ENCODE measurements at places on chromosomes 3 and 15.

- no peak for DNase-seq
Measured at GRCh38 chr15:101578443-101578894, 73.7 kb downstream of the TM2D3 start.

- DNase-seq = no peak
Measured at GRCh38 chr3:196686436-196686835, 25.6 kb downstream of the CEP19 start.

GRCh38 chr3:33419948-33420347, 20.3 kb downstream of the UBP1 start:
- DNase-seq = no peak

- no peak for DNase-seq
Measured at GRCh38 chr3:195896361-195897080, 11.8 kb downstream of the TNK2 start.

GRCh38 chr3:141105828-141106628, 54.9 kb downstream of the SPSB4 start:
- DNase-seq = peak; percentile 42

DNA sequence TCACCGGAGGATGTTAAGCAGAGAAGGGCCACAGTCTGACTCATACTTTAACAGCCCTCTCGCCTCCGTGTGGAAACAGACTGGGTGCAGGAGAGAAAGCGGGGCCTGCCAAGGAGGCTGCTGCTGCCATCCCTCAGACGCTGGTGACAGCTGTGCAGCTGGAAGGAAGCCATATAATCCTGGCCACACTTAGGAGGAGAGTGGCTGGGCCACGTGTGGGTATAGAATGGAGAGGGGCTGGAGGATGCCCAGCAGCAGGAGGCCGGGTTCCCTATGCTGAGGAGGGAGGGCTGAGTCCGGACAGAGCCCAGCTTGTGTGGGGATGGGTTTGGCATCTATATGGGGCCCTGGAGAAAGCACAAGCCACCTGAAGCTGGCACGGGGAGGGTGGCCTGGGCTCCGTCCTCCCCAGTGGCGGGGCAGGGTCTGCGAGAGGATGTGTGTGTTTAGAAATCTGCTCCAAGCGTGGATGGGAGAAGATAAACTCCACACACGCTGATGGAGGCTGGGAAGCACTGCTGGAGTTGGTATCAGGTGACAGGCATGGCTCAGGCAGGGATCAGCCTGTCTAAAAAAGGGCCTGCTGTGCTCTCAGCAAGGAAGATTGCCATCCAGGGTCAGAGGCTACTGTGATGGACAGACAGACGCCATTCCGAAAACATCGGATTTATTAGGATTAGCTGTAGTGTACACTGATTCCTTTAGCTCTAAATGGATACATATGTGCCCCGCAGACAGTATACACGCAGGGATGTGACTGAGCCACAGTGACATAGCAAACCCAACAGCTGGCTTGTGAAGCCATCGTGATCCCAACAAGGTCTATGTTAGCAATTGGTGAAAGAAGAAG, 15.9 kb downstream of the ABTB1 start:
- DNase-seq = no peak

- peak; percentile 34 for DNase-seq
Measured at GRCh38 chr3:69235882-69236281, 113.5 kb upstream of the LMOD3 start.

DNA sequence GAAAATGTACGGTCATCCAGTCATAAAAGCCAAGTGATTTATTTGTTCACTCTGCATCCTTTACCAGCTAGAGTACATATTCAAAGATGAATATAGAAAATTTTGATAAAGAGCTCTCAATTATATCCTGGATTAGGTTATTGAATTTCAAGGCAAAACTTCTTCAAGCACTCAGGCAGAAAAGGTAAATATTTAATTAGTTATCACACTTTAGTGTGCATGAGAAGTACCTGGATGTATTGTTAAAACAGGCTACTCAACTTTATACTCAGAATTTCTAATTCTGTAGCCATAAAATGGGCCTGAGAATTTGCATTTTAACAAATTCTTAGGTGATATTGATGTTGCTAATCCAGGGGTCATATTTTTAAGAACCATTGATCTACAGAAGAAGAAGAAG, 45.3 kb downstream of the ILDR1 start:
- DNase-seq = no peak

DNA sequence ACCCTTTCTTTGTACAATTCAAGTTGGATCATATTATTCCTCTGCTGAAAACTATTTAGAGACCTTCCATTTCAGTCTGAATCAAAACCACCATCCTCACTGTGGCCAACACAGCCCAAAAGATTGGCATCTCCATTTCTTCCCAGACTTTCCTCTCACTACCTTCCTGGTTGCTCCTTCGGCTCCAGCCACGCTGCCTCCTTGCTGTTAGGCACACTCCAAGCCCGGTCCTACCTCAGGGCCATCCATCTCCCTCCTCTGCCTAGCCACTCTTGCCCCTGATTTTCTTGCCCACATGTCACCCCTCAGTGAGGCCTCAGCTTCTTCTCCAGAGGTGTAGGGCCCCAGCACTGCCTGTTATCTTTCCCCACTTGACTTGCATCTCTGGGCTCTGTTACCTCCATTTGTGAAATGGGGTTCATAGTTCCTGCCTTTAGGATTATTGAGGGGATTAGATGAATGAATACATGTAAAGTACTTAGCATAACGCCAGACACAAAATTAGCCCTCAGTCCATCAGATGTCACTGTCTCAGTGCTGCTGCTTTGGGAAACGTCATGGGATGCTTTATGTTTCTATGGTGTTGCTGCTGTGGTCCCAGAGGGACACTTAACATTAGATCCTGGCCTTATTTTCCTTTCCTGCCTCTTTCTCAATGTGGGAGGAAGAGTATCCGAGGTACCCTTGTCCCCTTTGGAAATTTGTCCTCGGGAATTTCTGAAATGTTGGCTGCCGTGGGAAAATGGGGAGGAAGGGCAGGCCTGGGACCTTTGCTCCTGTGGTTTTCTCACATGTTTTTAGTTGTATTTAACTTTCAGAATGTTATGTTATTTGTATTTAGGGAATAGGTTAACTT, 31.3 kb downstream of the SNRK start:
- no peak for DNase-seq

DNA sequence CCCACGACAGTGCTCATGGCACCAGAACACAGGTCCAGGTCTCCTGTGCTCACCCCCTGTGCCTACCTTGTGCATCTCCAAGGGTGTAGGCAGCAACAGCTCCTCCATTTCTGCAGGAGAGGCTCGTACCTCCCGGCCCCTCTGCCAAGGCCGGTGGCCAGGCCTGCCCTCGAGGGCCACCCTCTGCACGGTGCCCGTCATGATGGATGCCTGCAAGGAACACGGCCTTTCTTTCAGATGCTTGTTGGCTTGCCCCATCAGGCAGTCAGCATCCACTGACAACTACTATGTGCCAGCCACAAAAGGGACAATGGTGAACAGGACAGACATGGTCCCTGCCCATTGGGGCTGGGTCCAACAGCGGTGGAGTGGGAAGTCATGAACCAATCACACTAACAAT, 43.8 kb downstream of the GRIP2 start:
- no peak for DNase-seq

GRCh38 chr3:40691452-40691861, 166.7 kb downstream of the ZNF621 start:
- DNase-seq = no peak

GRCh38 chr3:13318626-13319470, 101.3 kb downstream of the NUP210 start:
- no peak for DNase-seq

GRCh38 chr3:197136744-197137143, 107.1 kb upstream of the MELTF start:
- no peak for DNase-seq

GRCh38 chr3:23888617-23889228, 28.1 kb downstream of the NKIRAS1 start:
- DNase-seq = no peak

DNA sequence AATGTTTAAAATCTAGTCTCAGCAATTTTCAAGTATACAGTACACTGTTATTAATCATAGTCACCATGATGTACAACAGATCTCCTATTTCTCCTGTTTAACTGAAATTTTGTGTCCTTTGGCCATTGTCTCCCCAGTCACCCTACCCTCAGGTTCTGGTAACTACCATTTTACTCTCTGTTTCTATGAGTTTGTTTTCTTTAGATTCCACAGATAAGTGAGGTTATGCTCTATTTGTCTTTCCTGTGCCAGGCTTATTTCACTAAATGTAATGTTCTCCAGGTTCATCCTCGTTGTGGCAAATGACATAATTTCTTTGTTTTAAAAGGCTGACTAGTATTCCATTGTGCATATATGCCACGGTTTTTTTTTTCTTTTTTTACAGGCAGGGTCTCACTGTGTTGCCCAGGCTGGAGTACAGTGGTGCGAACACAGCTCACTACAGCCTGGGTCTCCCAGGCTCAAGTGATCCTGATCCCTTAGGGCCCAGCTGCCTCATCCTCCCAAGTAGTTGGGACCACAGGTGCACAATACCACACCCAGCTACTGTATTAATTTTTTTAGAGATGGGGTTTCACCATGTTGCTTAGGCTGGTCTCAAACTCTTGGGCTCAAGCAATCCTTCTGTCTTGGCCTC, 50.0 kb downstream of the RAB7A start:
- DNase-seq = no peak

DNA sequence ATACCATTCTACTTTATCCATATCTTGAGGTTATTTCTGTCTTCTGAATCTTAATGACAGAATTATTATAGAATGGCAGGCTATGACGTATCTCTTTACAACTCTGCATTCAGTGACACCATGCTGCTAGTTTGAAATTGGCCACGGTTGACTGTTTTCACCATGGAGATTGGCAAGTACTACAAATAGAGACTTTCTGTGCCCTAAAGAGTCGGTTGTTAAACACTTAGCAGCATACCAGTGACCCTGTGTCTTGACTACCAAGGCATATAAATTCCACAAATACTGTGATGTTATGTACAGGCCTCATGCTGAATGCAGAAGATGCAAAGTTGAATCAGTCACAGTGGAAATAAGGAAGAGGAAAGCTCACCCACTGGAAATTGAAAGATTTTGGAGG, 67.0 kb upstream of the CADPS start:
- DNase-seq = no peak

- DNase-seq = no peak
Measured at GRCh38 chr15:66849746-66850077, 147.7 kb downstream of the SMAD6 start.

DNA sequence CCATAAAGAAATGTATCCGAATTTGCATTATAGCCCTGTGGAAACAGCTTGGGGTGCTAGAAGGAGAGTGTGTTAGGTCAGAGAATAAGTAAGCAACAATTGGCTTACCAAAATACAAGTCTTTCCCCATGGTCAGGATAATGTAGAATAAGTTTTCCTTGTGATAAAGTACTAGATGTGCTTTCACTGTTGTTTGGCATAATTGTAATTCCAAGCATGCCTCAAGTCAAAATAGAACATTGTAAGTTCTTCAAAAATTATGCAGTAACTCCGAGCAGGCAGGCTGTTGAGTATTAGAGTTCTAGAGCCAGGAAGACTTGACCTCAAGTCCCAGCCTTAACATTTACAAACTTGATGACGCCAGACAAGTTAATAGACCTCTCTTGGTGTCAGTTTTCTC, 242.0 kb downstream of the TUSC7 start:
- DNase-seq = no peak

GRCh38 chr15:93024716-93025624, 64.0 kb downstream of the RGMA start:
- no peak for DNase-seq

- no peak for DNase-seq
Measured at GRCh38 chr3:170256597-170256996, 34.4 kb downstream of the PRKCI start.

DNA sequence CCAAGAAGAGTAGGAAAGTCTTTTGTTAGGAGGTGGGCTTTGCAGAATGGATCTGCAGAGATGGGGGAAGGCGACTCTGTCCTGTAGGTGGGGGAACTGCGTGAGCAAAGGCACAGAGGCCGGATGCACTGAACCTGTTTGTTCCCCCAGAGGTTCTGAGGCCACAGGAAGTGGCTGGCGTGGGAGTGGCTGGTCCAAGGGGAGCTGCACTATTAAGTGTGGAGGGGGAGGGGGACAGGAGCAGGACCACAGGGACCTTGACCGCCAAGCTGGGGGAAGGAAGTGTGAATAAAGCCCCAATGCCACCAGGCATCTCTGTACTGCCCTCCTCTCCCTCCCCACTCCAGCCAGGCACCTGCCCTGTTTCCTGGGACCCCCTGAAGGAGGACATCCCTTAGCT, 51.8 kb downstream of the CYP11A1 start:
- no peak for DNase-seq

- DNase-seq = peak; percentile 66
Measured at GRCh38 chr15:75198560-75199356, 2.9 kb upstream of the C15orf39 start.

DNA sequence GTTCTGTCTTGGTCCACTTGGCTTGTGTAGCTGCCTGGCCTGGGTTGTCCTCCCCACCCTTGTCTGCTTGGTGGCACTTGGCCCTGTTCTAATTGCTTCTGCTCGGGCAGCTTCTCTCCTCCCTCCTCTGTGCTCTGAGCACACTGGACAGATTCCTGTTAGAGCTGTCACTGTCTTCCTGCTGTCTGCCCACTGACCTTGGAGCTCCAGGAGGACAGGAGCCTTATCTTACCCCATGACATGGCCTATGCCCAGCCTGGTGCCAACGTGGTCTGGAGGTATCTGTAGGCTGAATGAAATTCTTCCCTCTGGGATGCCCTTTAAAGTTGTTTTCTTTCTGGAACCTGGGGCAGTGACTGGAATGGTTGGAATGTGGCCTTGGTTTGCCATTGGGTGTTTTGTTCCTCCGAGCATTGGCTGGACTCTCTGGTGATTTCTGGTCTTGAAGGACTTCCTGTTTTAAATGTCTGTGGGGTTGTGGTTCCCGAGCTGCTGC, 94.1 kb downstream of the FAM43A start:
- no peak for DNase-seq

DNA sequence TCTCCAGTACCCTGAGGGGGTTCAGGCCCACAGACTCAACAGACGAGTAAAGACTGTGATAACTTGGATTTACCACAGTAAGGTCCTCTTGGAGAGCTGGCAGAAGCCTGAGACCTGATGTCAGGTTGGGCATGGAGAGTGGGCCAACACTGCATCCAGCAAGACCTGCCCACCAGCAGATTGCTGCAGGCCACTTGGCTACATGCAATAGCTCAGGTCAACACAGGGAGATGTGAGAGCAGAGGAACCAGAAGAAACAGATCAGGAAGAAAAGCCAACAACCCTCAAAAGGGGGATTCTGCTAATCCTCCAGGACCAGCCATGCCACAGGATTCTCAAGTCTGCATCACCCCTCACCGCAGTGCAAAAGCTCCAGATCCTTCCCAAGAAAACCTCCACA, 1.7 kb upstream of the IP6K1 start:
- no peak for DNase-seq

- no peak for DNase-seq
Measured at GRCh38 chr3:117476572-117476971, 767.0 kb downstream of the TUSC7 start.

- DNase-seq = no peak
Measured at GRCh38 chr3:97952872-97953271, 19.4 kb downstream of the RIOX2 start.

- no peak for DNase-seq
Measured at GRCh38 chr15:41498657-41499056, 5.0 kb downstream of the ITPKA start.

GRCh38 chr15:93683651-93684050, 547.7 kb upstream of the MCTP2 start:
- DNase-seq = no peak

Measured in CD4-positive, alpha-beta T cell treated with Interleukin-1 beta for 1 hour (primary cell).